Upper lobe of right lung (tissue), 1 donor: ENCODE measurements at places on chromosomes 2 and 18. TPM values are rescaled to one million over a fixed set of nuclear protein-coding genes. Genes with fewer than 3 reads are reported as not detected.
A peak's percentile ranks its signal among the peaks of the same experiment; 100 is the strongest.

DNA sequence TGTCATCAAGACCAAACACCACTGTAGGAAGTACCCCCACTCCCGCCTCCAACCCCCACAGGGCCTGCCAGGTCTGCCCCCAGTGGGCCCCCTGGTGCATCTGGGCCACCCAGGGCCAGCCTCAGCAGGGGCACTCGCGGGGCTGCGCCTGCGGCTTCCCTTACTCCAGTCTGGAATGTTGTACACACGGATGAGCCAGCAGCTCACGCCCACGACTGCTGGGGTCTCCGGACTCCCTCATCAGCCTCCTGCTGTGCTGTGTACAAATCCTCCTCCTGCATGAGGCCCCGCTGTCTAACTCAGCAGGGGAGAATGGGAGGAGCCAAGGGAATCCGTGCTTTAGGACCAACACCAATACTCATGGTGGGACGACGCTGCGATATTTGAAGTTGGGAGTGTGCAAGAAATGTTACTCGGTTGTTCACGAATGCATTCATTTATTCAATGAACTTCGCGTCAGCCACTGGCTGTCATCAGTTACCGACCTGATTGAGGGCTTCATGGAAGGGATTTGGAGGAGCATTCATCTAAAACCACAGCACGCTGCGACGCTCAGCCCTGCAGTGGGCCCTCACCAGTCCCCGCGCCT lies 654 bp upstream of the ASB1 start:
- DNase-seq: no peak

GRCh38 chr18:63972002-63972376 lies 2.1 kb downstream of the SERPINB8 start:
- DNase-seq: no peak

DNA sequence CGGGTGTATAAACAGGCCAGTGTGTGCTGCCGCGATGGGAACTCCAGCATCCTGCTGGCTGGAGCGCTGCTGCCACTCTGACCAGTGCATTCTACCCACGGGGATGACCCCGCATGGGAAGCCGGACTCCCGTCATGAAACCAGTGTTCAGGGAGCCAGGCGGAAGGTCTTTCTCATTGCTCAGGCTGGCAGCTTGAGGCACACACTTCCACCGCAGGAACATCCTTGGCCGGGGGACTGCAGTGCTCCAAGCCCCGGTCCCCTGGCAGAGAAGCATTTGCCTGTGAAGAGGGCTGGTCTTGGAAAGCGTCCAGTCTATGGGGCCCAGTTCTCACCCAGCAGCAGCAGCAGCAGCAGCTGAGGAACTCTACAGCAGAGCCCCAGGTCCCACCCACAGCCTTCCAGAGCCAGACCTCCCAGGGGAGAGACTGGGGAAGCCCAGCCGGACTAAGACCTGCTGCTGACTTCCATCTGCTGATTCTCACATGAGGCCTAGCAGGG lies 235.9 kb downstream of the KLHL29 start:
- DNase-seq: peak; percentile 57

- DNase-seq: no peak
These were observed 41.1 kb upstream of the C1GALT1C1L start for GRCh38 chr2:43717322-43717721.

DNA sequence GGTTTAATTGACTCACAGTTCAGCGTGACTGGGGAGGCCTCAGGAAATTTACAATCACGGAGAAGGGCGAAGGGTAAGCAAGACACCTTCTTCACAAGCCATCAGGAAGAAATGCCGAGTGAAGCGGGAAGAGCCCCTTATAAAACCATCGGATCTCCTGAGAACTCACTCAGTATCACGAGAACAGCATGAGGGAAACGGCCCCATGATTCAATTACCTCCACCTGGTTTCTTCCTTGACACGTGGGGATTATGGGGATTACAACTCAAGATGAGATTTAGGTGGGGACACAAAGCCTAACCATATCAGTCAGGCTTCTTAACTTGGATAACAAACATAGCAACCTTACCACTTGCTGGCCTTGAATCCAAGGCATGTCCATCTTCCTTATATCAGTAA lies 289.0 kb upstream of the STON1 start:
- no peak for DNase-seq

DNA sequence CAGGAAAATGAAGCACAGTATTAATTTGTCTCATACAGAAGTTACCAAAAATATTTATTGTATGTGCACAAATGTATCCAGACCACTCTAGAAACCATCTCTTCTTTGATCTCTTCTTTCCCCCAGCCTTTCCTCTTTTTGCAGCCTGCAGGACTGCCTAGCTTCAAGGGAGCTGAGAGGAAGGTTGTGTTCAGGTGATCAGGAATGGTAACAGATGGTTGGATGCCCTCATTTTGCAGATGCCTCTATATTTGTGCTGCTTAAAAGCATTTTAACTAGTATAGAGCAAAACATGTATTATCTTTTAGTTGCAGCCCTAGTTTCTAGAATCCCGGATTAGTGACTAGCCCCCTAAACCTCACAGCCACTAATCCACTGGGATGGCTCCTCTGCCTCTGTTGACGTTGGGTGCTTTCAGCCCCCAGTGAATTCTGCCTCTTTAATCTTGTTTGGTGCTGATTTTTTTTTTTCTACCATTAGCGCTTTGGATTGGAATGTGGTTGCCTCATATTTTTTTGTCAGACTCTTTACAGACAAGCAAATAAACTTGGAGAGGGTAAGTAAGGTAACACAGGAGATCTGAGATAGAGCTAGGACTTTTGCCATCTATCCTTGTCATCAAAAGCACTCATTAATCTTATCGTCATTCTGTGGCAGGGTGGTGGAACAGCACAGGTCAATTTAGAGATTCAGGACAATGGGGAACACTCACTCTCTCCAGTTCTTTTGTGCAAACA lies 103.8 kb upstream of the NDUFV2 start:
- DNase-seq: no peak

GRCh38 chr2:235910067-235910466 lies 258.1 kb downstream of the GBX2 start:
- no peak for DNase-seq

DNA sequence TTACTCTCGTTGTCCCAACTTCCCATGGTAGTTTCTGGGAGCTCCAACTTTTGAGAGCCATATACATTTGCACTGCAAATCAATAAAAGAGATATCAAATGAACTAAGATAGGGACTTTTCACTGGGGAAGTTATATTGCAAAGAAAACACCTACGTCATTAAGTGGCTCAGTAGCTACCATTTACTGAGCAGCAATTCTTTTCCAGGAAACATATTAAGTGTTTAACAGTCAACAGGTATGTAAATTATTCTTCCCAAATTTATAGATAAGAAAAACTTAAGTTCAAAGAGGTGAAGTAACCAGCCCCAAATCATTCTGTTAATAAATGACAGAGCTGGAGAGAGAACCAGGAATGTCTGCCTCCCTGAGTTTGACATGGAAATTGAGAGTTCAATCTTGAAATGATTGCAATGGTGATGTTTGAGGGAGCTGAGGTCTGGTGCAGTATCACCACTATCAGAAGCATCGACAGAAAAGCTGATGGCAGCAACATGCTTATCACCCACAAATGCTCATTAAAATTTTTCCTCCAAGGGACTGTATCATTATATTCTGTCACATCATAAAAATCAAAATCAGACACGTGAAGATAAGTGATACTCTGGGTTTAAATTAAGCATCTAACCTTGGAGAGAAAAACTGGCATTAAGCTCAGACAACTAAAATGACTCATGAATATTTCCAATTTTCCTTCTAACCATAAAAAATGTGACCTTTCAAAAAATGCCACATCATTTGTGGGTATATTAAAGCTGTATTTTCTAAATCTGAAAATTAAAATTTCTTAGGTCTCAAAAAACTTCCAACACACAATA lies 43.4 kb downstream of the GAREM1 start:
- no peak for DNase-seq

- DNase-seq: no peak
These were observed 20.2 kb upstream of the SSB start for GRCh38 chr2:169778446-169778845.

Gene SLC8A1
- total RNA-seq: 53.8 TPM
